ENCODE measurements at places on chromosomes 5 and 9. TPM values are rescaled to one million over a fixed set of nuclear protein-coding genes. Genes with fewer than 3 reads are reported as not detected.

DNA sequence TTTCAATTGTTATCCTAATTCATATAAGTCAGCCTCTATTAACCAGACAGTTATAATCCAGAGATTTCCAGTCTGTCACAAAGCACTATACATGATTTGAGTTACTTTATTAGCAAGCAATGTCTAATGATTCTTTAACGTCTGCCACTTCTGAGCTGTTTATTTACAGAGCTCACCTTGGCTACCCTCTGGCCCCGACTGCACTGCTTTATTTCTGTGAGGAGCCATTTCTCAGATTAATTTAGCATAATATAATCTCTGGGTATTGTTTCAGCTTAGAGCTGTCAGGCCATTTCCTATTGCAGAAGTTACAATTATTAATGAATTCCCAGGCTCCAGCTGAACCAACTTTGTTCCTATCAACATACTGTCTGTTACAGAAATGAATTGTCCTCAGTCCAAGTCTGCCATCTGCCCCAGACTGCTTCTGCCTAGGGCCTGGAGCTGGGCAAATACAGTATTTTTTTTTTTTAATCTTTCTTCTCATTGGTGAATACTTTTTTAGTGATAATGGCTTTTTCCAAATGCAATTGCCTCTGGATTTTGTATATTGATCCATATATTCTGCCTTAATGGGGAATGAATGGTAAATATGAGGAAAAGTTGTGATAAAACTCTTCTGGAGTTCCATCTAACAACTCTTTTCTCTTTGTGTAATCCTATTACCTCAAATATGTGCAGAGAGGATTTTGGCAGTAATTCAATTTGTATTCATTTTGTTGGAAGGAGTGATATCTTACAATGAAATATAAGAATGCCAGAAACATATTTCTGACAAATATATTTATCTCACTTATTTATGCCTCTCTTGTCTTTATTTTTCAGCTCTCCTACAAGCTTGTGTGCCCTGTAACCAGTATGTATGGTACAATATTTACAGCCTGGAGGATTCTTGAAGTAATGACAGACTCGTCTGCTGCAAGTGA lies 104.7 kb downstream of the FOCAD start:
- no peak for DNase-seq

SV2C gene
- 0.11 TPM for polyA plus RNA-seq

GRCh38 chr5:115641948-115642347 lies 16.1 kb upstream of the TMED7 start:
- no peak for DNase-seq

GRCh38 chr5:156475182-156476157 lies 148.5 kb downstream of the SGCD start:
- peak; percentile 36 for DNase-seq

GLIPR2 gene
- polyA plus RNA-seq: 167 TPM

GRCh38 chr5:1820381-1820780 lies 19.2 kb downstream of the NDUFS6 start:
- no peak for DNase-seq

HTR1A gene
- not detected for polyA plus RNA-seq

CYLC2 gene
- polyA plus RNA-seq: not detected

DNA sequence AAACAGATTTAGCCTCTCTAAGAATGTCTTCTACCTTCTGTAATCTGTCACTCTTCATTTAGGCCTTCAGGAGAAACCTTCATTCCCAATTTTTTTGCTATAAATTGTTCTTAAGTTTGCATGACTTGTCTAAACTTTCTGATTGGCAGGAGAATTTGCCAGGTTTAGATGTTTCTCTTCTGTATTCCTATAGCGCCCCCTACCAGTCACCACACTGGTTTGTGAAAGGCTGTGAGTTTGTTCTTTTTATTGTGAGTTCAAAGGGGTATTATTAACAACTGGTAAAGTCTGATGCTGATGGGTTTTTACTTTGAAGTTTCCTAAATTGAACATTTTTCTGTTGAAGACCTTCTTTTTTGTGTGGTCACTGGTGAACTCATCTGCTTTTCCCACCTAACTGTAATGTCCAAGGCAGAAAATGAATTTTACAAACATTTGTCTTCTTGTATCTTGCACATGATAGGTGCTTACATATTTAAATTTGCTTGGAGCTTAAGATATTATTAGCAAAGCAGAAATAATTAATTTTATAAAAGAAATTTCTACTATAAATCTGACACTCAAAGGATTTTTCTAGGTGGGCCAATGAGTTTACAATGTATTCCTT lies 18.4 kb upstream of the F2RL2 start:
- DNase-seq: peak; percentile 69

PAPPA gene
- 0.80 TPM for polyA plus RNA-seq

- DNase-seq: no peak
Measured at GRCh38 chr5:35440409-35440808, 177.3 kb upstream of the SPEF2 start.

DNA sequence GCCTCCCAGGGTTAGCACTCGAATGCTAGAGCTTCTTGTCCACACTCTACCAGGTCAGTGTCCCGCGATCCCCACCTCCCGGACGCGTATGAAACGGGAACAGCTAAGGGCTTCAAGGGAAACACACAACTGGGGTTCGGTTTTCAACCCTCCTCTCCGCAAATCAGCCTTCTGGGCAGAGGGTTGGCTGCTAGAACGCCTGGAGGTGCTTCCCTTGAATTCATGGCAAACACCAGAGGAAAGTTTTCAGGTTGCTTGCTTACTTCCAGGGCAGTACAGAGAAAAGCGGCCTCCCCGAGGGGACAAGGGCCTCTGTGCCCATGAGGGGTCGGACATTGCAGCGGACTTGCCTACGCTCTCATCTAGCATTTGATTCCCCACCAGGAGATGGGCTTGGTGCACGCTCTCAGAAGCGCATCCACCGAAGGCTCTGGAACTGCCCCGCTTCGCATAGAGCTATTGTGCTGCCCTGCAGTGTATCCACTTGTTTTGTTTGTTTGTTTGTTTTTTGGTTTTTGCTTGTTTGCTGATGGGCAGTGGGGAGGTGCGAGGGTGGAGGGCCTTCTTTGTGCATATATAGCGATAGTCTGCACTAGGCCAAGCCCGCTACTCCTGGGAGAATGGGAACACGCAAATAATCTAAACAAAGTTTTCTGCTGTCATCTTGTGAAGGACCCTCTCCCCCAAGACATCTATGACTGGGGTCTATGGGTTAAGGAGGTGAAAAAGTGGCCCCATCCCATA lies 1.3 kb upstream of the DMRT3 start:
- DNase-seq: no peak

- DNase-seq: no peak
Measured at GRCh38 chr5:116377276-116378006, 197.2 kb downstream of the SEMA6A start.

EDIL3 gene
- 15.1 TPM for polyA plus RNA-seq

VAV2 gene
- not detected for polyA plus RNA-seq

GRCh38 chr5:180067986-180068385 lies 3.6 kb downstream of the RNF130 start:
- DNase-seq: no peak

- no peak for DNase-seq
Measured at GRCh38 chr5:149651686-149652085, 70.4 kb downstream of the ARHGEF37 start.

GRCh38 chr5:135539430-135540005 lies 3.8 kb upstream of the NEUROG1 start:
- DNase-seq: no peak

DNA sequence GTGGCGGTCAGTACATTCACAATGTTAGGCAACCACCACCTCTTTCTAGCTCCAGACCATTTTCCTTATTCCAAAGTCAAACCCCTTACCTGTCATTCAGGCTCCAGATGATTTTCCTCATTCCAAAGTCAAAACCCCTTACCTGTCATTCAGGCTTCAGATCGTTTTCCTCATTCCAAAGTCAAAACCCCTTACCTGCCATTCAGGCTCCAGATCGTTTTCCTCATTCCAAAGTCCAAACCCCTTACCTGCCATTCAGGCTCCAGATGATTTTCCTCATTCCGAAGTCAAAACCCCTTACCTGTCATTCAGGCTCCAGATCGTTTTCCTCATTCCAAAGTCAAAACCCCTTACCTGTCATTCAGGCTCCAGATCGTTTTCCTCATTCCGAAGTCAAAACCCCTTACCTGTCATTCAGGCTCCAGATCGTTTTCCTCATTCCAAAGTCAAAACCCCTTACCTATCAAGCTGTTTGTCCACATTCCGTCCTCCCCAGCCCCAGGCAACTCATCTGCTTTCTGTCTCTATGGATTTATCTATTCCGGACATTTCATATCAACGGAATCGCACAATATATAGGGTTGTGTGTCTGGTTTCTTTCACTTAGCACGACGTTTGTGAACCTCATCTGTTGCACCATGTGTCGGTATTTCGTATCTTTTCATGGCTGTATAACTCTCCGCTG lies 5.2 kb downstream of the PLEKHG4B start:
- no peak for DNase-seq

DNA sequence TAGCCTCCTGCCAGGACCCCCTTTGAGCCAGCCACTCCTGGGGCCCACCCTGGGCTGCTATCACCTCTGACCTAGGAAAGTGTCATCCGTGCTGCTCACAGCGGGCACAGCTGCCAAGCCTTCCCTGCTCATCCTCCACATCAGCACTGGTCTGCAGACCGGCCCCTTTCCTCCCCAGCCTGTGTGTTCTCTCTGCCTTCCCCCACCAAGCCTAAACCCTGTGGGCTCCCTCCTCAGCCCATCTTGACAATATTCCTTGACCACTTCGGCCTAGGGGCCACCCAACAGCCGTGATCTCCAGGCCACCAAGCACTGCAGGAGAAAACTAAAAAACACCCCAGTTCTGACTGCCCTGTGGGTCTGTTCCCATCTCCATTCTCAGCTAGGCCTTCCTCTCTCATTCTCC lies 135.1 kb downstream of the DAB2IP start:
- no peak for DNase-seq

- DNase-seq: no peak
Measured at GRCh38 chr5:72281430-72281763, 38.6 kb downstream of the MRPS27 start.

DNA sequence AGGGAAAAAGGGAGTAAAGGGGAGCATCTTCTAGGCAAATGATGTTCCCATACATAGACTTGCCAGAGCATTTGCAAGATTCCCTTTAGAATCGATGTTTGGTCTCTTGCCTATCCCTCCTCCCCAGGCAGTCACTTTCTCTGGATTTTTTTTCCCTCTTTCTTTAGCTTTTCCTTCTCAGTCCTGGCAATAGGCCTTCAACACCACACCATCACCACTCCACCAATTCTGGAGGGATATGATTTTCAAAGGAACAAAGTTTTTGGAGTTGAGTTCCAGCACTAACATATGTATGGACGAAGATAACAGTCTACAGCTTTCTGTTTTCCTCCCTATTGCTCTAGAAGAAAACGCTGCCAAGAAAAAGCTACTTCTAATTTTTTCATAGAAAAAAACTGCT lies 377.4 kb downstream of the PDE4D start:
- DNase-seq: peak; percentile 61

FGD3 gene
- polyA plus RNA-seq: 3.1 TPM

DNA sequence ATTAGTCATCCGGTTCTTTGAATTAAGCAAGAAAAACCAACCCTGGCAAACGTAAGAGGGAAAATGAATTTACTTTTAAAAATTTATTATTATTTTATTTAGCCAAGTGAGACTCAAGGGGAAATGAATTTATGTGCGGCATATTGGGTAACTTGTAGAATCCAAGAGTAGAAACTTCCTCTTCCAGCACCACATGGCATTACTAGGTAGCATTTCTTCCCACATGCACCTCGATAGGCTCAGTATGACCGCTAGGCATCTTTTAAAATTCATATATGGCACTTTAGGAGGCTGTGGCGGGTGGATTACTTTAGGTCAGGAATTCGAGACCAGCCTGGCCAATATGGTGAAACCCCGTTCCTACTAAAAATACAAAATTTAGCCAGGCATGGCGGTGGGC lies 17.6 kb upstream of the MYO10 start:
- no peak for DNase-seq

DNA sequence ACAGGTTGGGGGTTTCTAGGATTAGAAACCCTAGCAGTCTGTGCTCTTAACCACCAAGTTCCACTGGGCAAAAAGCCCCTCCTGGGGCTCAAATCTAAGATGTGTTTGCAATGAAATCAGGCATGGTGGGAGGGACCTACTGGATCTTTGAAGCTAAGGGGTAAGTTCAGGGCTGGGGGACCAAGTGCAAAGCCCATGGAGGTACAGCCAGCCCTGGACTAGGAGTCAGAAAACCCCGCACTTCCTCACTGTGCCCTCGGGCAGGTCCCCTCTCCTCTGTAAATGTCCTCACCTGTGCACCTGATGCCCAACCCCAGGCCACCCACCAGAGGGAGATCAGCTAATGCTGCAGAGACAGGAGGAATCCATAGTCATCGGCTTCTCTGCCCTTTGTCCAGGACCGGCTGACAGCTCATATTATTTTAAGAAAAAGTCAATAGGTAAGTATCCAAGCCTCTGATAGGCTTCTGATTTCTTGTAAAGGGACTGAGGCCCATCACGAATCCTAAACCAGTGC lies 138.3 kb downstream of the PAX5 start:
- DNase-seq: no peak

CNTLN gene
- polyA plus RNA-seq: 11.5 TPM

GRCh38 chr9:72271613-72272478 lies 93.2 kb downstream of the ZFAND5 start:
- DNase-seq: peak; percentile 60

DNA sequence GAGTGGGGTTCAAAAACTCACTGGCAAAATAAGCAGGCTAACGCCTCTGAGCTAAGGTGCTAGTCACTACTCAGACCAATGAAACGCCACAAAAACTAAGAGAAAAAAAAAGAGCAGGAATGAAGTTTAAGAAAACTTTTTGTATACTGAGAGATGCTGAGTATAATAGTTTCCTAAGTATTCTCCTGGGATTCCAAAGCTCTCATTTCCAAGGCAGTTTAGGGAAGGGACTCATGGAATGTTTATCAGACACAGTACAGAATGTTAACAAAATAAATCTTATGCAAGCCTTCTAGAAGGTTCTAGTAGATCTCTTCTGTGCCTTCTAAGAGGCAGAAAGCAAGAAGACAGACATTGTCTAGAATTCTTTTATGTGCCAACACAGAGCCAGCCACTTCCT lies 361.9 kb downstream of the MTRR start:
- DNase-seq: no peak

HTR4 gene
- polyA plus RNA-seq: not detected

DNAJA1 gene
- 109 TPM for polyA plus RNA-seq

- DNase-seq: peak; percentile 57
Measured at GRCh38 chr5:170302653-170303501, 5.3 kb upstream of the LCP2 start.

DNA sequence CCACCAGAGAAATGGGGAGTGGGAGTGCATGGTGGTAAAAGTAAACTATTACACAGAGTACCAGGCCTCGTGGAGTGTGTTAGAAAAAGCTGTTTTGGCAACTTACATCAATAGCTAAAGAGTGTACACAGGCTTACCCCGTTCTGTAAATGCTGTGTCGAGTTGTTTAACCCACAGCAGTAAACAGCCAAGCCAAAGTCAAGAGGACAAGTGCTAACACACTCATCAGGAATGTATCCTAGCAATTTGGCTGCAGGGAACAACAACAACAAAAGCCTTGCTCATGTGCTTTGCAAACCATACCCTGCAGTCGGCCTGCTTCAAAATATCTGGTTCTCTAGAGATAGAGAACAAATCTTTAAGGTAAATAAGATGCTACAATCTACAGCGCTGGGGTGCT lies 15.9 kb downstream of the DAP start:
- no peak for DNase-seq

Data from muscle of arm (tissue), 14 donors.